ENCODE measurements at places on chromosomes 11 and 22.

- DNase-seq: no peak
Observed at GRCh38 chr22:24186352-24186740, 5.1 kb downstream of the SUSD2 start.

GRCh38 chr11:64850979-64851567 lies 6.6 kb upstream of the CDC42BPG start:
- DNase-seq: no peak

GRCh38 chr11:132784441-132784840 lies 747.9 kb downstream of the OPCML start:
- no peak for DNase-seq

DNA sequence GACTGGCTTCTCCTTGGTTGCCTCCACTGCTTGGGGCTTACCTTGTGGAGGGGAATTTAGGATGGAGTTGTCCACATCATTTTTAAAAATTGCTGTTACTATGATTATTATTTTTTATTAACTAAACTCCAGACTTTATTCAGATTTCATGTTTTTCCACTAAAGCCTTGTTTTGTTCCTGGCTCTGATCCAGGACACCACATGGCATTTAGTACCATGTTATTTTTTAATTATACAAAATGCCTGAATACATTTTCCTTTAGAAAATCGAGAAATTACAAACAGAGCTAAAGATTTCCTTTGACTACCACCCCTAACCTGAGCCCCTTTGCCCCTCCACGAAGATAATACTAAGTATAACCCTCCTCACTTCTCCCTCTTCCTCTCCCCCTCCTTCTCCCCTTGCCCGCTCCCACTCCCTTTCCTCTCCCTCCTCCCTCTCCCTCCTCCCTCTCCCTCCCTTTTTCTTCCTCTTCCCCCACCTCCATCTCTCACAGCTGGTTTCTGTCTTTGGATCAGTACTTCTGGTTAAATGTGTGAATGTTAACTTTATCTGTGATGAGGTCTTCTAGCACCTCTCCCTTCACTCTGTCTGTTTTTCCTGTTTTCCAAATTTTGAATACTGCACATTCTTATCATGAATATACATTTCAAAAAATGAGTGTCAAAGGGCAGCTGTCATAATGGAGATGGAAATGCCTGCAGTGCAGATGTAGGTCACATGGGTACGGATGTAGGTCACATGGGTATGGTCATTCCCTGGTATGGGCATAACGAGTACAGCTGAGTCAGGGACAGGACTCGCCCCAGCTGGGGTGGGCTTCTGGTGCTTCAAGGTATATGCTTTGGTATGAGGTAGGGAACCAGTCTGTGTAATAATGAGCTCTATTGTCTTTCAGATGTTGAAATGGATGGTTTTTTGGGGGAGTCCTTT lies 54.4 kb upstream of the OR4B1 start:
- no peak for DNase-seq

DNA sequence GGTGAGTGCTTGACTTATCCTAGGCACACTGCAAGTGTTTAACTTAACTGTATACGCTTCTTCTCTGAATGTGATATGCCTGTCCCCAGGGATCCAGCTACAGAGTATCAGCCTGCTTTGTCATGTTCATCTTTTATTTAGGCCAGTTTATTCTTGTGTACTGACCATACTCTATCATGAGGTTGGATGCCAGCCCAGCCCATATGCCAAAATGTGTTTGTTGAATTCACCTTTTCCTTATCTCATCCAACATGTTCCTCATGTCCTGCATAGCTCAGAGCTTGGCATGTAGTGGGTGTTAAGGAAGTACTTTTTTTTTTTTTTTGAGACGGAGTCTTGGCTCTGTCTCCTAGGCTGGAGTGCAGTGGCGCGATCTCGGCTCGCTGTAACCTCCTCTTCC lies 116.2 kb downstream of the NCAM1 start:
- DNase-seq: no peak

Data from Panc1 (cell line).